Epithelial cell of alveolus of lung (primary cell): ENCODE measurements at places on chromosomes 7 and 10. TPM values are rescaled to one million over a fixed set of nuclear protein-coding genes. Genes with fewer than 3 reads are reported as not detected.

Gene OR2AE1
- 0.39 TPM in 1 of 2 replicates, not detected in the other for total RNA-seq

Gene UPK3BL2
- not detected in 2 replicates for total RNA-seq

Gene PVRIG
- total RNA-seq, result not detected in 2 replicates

Gene NKX6-2
- total RNA-seq, result not detected in 2 replicates

Gene LRRTM3
- 0.13 TPM in 1 of 2 replicates, not detected in the other for total RNA-seq

Gene RAPGEF5
- 1.8 and 4.7 TPM in 2 replicates for total RNA-seq
